ENCODE measurements at places on chromosomes 6 and 20. TPM values are rescaled to one million over a fixed set of nuclear protein-coding genes. Genes with fewer than 3 reads are reported as not detected.

- no peak for DNase-seq
Observed at GRCh38 chr6:41157323-41157722, 3.2 kb upstream of the TREML1 start.

- DNase-seq: no peak
Observed at GRCh38 chr20:46990017-46990595, 95.5 kb downstream of the EYA2 start.

GRCh38 chr6:124433387-124434160 is 528.7 kb upstream of the RNF217 start:
- DNase-seq: no peak

GRCh38 chr20:23086931-23087411 is 847 bp upstream of the CD93 start:
- no peak for DNase-seq

DNA sequence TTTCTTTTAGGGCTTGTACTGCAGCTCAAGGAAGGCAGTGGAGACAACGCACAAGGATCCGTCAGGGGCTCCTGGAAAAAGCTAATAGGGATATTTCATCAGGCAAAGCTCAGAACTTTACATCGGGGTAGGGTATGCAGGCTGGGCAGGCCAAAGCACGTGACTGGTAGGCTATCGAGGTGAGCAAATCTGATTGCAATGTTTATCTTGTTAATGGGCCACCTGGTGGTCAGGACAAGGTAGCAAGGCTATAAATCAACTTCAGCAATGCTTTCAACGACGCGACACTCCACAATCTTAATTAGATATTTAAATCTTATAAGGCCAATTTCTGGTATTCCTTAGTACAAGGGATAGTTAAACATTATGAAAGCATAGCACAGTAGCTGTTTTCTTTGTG is 1302.8 kb upstream of the EYS start:
- DNase-seq: no peak

KIF13A gene
- 44.0 TPM for total RNA-seq

UFL1 gene
- 19.1 TPM for total RNA-seq

GSTA2 gene
- total RNA-seq: not detected

PAK5 gene
- total RNA-seq: not detected

GRCh38 chr20:41111578-41111951 is 25.8 kb upstream of the PLCG1 start:
- DNase-seq: no peak

- DNase-seq: no peak
Observed at GRCh38 chr20:528923-529604, 14.5 kb downstream of the CSNK2A1 start.

- DNase-seq: no peak
Observed at GRCh38 chr20:1494436-1494835, 3.2 kb upstream of the SIRPB2 start.

GRCh38 chr6:12286373-12287110 is 3.6 kb upstream of the EDN1 start:
- no peak for DNase-seq

EFCAB8 gene
- total RNA-seq: 0.24 TPM

EYA2 gene
- total RNA-seq: 9.1 TPM

- DNase-seq: no peak
Observed at GRCh38 chr6:39428816-39429215, 106.3 kb upstream of the KCNK16 start.

DNA sequence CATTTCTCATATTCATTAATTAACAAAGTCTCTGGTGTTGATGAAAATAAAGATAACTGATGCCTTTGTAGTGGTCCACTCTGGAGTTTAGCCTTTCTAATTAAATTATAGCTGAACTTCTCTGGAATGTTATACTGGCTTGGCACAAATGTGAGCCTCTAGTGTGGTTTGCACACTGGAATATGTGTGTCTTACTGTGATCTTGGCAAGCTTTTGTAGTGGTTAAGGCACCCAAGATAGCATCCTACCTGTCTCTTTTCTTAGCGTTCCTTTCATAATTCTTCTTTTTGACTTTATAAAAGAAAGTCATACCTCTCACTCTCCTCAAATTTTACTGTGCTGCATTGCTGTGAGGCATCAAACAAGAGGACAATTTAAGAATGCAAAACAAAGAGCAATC is 107.4 kb downstream of the UTRN start:
- no peak for DNase-seq

- no peak for DNase-seq
Observed at GRCh38 chr6:28408076-28408802, 8.7 kb upstream of the ZSCAN12 start.

DNA sequence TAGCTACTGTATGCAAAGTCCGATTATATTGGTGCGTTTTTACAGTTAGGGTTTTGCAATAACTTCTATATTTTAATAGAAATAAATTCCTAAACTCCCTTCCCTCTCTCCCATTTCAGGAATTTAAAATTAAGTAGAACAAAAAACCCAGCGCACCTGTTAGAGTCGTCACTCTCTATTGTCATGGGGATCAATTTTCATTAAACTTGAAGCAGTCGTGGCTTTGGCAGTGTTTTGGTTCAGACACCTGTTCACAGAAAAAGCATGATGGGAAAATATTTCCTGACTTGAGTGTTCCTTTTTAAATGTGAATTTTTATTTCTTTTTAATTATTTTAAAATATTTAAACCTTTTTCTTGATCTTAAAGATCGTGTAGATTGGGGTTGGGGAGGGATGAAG is 13.7 kb upstream of the PLCG1 start:
- no peak for DNase-seq

BTN1A1 gene
- not detected for total RNA-seq

DNA sequence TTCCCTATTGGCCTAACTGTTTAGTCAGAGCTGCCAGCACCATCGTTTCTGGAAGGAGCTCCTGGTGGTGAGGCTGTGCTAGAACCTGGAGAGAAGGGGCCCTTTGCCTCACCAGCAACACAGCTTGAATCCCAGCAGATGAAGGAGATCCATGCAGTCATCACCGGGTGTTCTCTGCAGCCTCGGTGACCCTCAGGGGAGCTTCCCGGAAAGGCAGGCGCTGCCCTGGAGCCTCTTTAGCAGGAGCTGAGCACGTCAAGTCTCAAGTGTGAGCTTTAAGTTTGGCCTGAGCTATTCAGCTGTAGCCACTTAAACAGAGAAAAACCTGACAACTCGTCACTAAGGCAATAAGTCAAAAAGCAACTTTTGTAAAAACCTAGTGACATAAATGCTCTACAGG is 181.2 kb upstream of the FOXQ1 start:
- DNase-seq: no peak

- no peak for DNase-seq
Observed at GRCh38 chr20:10681494-10681893, 7.7 kb upstream of the JAG1 start.

- no peak for DNase-seq
Observed at GRCh38 chr6:54970337-54970736, 123.8 kb downstream of the FAM83B start.

DNA sequence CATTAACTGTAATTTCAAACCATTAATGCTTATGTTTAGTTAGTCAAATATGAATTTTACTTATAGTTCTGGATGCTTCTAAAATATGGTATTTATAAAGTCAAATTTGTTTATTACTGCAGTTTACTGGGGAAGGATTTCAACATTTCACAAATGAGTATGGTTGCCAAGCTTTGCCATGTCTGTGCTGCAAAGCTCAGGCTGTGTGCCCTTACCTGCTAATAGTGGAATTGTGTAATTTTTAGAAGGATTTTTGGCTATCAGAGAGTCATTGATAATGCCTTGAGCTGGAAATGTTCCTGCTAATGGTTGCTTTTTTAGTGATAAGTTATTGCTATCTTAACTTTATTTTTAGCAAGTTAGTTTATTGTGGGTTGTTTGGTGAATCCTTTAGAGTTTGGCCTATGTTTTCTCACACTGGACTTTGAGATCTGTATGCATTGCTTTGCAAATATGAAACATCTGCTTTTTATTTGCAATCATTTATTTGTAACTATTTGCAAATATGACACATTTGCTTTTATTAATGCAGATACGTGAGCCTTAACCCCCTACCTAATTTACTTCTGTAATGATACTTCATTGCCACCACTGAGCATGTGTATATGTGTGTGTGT is 105.8 kb downstream of the CD109 start:
- DNase-seq: no peak

- no peak for DNase-seq
Observed at GRCh38 chr6:92587525-92587924, 831.8 kb downstream of the EPHA7 start.

DNA sequence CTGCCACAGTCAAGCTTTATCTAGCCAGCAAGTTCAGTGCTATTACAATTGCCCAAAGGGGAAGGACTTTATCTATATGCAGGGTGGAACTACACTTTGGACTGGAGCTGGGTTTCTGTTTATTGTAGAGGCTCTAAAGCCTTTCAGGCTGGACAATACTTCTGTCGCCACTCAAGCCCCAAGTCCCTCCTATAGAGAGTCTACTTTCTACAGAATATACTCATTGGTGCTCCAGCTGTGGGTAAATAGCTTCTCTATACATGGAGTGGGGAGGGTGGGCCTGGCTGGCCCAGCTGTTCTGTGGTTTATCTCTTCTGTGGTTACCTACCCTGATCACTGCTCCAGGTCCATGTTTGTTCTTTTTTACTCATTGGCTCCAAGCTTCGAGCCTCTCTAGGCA is 151.8 kb upstream of the MYLIP start:
- DNase-seq: no peak

LIN28B gene
- not detected for total RNA-seq

DNA sequence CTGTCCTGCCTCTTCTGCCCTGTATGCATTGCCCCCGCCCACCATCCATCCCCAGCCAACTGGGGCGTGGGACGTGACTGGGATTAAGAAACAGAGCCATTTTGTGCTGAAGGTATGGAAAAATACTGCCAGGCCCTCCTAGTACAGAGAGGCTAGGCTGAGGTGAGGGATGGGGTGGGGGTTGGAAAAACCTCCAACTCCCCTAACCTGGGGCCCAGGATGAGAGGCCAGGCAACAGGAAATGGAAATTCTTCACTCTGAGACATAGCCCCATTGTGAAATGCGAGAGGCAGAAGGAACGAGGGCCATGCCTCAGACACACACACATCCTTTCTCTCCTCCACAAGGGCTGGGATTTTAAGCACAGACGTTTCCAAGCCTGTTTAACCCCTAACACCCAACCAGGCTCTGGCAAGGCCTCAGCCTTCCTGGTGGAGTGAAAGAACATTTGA is 19.9 kb downstream of the KCNK5 start:
- no peak for DNase-seq

GRCh38 chr6:111683157-111683556 is 77.5 kb upstream of the TRAF3IP2 start:
- no peak for DNase-seq

DNA sequence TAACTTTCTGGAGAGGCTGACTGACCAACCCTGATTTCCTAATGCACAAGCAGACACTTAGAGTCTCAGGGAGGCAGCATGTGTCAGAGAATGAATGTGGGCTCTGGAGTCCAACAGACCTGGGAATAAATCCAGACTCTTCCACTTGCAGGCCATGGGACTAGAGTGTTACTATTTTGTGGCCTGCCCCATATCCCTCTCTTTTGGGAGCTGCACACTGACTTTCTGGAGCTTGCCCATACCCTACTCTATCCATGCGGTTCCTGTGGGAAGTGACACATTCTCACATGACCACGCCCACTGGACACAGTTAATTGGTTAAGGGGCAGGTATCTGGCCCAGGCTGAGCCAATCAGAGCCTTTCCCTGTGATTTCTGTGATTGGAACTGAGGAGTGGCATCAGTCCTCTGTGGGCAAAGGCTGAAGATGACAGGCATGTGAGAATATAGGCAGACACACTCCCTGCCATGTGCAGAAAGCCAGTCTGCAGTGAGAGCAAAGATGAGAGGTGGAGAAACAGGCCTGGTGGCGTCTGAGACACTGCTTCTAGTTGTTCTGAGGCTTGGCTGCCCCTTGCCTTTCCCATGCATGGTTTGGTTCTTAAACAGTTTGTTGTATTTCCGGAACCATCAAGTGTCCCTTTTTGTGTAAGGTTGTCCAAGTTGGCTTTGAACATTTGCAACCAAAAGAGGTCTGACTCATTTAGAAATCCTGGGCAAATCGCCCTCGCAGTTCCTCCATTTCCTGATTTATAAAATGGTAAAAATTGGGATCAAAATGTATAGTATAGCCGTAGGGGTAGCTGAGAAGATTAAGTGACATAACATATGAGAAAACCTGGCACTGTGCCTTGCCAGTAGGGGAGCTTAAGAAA is 125.6 kb downstream of the CDC5L start:
- DNase-seq: no peak

DNA sequence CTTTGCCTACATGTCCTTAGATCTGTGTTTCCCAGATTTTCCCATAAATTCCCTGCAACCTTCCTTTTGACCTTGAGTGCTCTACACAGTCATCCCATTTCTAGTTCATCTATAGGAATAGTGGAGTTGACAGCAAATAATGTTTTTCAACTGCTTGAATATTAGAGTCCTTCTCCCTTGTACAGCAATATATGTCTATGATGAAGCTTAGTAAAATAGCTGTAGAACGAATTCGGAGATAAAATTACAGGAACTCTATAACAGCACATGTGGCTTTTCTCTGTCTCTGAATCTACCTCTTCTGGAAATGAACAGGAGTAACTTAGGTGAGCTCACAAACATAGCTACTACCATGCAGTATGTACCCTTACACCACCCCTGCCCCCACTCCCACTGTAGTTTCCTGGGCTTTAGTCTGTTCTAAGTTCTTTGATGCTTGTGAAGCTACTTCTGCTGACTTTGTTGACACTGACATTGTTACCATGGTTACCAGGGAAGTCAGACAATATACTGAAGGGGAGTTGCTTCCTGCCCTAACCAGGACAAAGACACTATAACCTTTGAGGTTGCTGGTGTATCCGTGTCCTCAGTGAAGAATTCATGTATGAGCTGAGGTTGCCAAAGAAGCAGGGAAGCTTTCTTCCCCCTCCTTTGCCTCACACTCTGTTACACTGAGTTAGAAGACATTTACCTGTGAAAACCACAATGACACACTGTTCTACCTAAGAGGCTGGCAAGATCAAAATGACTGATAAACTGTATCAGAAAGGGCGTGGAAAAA is 35.8 kb upstream of the SHLD1 start:
- DNase-seq: no peak

GRCh38 chr6:96110878-96111277 is 95.1 kb downstream of the FUT9 start:
- no peak for DNase-seq

EYS gene
- total RNA-seq: 0.12 TPM

MCCD1 gene
- not detected for total RNA-seq

GMPR gene
- 8.3 TPM for total RNA-seq

ULBP3 gene
- total RNA-seq: 1.7 TPM

DNA sequence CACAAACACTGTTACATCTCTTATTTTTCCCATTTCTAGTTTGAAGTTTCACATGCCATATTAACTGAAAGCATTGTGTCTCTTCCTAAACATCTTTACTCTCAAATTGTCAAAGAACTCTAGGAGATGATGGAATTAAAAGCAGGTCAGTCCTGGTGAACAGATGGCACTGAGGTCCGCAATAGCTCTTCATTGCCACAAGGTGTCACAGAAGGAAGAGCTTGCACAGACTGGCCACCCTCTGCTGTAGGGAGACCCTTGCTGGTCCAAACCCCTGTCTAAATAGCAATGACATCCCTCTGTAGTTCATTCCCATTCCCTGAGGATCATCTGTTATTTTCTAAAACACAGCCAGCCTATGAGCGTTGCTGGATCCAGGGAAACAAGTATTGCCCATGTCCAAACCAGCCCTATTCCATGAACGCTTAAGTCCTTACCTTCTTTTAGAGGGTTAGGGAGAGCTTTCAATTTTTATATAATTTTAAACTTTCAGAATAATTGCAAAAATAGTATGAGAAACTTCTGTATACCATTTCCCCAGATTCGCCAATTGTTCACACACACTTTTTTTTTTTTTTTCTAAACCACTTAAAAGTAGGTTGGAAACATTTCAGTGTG is 10.1 kb upstream of the HDAC2 start:
- DNase-seq: no peak

NKX2-2 gene
- total RNA-seq: not detected

Measured in omental fat pad (tissue), 4 donors.